ENCODE measurements at places on chromosomes 3 and 15. TPM values are rescaled to one million over a fixed set of nuclear protein-coding genes. Genes with fewer than 3 reads are reported as not detected.

Gene HIGD2B
- not detected for total RNA-seq

DNA sequence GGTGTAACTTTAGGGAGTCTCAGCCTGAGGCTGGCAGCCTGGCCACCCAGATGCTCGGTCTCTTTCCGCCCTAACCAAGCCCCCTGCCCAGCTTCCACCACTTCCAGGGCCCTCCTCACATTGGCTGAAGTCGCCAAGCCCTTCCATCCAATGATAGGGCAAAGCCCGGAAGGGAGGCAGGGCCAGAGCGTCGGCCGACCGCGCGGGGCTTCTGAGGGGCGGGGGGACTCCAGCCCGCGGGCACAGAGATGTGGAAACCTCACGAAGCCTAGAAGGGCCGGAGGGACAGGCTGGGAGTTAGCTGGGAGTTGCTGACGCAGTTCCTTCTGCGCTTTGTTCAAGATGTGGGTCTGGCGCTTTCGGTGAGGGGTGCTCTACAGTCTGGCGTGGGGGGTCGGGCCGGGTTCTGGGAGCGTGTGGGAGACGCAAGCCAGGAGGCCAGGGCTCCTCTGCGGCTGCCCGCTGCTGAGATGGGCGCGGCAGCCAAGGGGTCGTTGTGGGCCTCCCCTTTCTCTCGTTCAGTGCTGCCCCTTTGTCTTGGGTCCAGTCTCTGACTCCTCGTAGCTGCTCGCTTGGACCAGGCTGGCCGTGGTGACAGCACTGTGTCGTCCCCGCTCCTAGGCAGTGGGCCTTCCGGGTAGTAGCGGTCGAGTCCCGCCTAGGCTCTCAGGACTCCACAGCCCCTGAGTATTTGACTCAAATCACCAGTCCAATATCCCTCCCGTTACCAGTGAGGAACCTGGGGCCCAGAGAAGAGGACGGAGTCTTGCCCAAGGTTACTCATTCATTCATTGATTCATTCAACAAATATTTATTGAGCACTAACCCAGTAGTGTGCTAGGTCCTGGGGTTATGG is at the start of gene ZNF660:
TSS of gene ZNF660 (plus strand) at position 319 of the 856 bp plus-strand sequence. CDS start 9,230 bp downstream, outside the sequence.
- DNase-seq, result peak; percentile 64

DNA sequence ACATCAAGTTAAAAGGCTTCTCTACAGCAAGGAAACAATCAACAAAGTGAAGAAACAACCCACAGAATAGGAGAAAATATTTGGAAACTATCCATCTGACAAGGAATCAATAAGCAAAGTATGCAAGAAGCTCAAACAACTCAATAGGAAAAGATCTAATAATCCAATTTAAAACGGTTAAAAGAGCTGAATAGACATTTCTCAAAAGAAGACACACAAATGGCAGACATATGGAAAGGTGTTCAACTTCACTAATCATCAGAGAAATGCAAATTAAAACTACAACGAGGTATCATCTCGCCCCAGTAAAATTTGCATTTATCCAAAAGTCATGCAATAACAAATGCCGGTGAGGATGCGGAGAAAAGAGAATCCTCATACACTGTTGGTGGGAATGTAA is 82.2 kb upstream of the NECTIN3 start:
- DNase-seq, result no peak

GRCh38 chr15:81890496-81890895 is 155.3 kb downstream of the MEX3B start:
- DNase-seq, result no peak

- no peak for DNase-seq
Measured at GRCh38 chr15:88433046-88433685, 34.0 kb downstream of the MRPL46 start.

DNA sequence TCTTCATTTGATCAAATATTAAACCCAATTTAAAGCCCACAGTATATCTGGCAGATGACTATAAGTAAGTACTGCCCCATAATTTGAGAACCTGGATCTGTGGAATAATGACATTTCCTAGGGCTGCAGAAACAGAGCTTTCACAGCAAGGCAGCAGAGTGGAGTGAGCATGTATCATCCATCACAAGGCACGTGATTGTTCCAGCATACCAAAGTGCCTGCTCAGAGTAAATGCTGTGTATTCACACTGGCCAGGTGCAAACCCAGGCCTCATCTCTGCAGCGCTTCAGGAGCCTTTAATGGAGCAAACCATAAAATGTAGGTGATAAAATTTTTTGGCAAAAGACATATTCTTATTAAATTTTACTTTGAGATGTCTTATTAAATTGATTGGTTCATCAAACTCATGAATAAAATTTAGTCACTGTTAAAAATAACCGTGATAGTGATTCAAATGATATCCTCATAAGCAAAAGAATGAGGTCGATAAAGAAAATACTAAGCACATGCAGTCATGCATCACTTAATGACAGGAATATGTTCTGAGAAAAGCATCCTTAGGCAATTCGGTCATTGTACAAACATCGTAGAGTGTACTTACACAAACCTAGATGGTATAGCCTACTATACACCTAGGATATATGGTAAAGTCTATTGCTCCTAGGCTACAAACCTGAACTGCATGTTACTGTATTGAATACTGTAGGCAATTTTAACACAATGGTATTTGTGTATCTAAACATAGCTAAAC is 99.3 kb upstream of the SLC24A5 start:
- DNase-seq, result no peak

Data from lower lobe of right lung (tissue), 2 donors.